ENCODE measurements at places on chromosomes 12 and 14. TPM values are rescaled to one million over a fixed set of nuclear protein-coding genes. Genes with fewer than 3 reads are reported as not detected.
A peak's percentile ranks its signal among the peaks of the same experiment; 100 is the strongest.

- no peak for DNase-seq
Observed at GRCh38 chr12:79020106-79020505, 155.5 kb downstream of the SYT1 start.

- DNase-seq: no peak
Observed at GRCh38 chr12:38890102-38890855, 15.1 kb downstream of the CPNE8 start.

The SDR39U1 gene
- polyA plus RNA-seq: 57.5 TPM

DNA sequence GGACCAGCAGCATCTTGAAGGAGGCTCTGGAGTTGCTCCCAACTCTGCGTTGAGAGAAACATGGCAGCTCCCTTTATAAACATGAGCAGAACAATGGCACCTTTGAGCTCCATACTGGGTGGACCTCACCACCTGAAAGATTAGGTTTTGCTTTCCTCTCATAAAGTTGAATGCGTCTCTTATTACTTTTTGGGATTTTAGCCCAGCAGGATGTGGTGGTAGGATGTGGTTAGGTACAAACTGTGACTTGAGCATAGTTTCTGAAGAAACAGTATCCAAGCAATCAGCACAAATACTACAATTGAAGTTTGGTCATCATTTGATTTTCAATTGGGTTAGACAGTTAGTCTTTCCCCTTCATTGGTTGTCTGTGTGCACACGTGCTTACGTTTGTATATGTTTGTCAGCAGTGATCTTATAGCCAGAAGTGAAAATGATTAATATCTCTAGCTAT, at the start of gene PRR4:
Gene PRR4, minus strand, starts transcription at position 51 of the 454 bp plus-strand sequence. Its CDS starts 38 bp downstream, at position 13.
- DNase-seq: no peak

The LRRK2 gene
- polyA plus RNA-seq: 20.5 TPM

DNA sequence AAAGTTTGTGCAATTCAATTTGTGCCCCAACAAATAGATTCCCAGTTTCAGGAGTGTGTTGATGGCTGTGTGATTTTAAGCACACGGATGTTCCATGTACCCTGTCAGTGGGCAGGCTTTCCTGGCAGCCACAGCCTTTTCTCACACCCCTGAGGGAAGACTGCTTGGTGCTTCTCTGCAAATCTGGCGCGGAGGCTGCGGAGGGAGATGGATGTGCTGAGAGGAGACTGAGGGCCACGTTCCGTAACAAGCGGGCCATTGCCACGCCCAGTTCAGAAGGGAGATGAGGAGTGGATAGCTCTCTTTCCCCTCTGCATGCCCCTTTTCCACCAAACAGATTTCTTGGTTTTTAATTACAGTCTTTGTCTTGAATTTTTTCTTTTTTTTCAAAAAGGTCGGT, 89.1 kb downstream of the BEGAIN start:
- DNase-seq: no peak

DNA sequence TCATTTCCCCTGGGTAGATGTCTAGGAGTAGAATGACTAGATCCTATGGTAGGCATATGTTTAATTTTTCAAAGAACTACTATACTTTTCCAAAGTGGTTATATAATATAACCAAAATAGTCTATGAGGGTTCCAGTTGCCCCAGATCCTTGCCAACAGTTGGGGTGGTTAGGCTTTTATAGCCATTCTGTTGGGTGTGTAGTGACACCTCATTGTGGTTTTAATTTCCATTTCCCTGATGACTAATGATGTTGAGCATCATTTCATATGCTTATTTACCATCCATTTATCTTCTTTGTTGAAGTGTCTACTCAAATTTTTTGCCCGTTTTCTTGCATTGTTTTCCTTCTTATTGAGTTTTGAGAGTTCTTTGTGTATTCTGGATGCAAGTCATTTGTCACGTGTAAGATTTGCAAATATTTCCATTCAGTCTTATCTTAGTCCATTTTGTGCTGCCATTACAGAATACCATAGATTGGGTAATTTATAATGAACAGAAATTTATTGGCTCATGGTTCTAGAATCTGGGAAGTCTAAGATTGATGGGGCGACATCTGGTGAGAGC, 4.7 kb downstream of the SYNE2 start:
- no peak for DNase-seq

The LTBP2 gene
- polyA plus RNA-seq: 3.3 TPM

DNA sequence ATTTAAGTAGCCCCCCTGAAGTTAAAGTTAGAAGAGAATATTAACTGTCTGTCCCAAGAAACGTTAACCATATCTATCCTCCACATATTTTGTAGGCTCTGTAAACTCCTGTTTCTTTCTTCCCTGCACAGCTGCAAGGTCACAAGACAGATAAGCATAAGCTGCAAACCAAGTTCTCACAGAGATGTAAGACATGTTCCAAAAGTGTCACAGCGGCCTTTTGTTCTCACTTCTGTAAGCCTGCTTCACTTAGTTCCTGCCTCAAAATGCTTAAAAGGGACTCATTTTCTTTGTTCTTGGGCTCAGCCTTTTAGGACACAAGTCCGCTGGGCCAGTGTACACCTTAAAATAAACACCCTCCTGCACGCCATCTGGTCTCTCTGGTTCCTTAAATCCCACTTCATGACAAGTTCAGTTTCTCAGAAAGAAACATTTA, 3.2 kb downstream of the RNASE1 start:
- DNase-seq: no peak

DNA sequence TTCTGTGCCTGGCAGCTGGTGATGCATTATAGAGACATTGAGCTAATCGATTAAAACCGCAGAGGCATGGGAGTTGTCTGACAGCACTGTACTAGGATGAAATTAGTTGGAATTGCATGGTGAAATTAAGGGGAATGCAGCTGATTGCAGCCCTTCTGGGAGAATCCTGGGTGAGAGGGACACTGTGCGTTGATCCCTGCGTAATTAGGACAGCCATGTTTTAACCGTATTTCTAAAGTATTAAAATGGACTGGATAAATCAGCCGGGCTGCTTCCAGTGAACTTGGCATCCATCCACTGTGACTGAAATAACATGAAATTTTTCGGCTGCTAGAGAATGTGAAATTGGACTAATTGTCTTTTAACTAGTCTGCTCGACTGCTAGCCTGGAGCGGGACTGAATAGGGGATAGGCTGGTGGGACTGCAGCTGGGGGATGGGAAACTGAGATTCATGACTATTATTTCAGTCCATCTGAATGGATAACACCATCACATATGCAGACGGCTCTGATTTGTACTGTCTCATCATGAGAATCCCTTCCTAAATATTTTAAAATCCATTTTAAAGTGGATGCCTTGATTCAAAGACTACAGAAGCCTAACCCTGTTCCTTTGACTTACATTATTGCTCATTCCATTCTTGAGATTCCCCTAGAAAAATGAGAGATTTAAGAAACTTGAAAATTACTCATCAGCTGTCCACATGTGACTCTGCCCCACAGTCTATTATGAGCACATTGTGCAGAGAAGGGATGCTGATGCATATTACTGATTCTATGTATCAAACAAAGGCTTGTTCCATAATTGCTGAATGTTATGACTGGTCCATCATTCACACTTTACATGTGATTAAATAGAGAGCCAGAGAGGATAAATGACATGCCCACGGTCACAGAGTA, 343.9 kb downstream of the NPAS3 start:
- DNase-seq: no peak

GRCh38 chr14:81625343-81625742, 91.7 kb upstream of the SEL1L start:
- peak; percentile 20 for DNase-seq

The PARPBP gene
- polyA plus RNA-seq: 15.9 TPM

DNA sequence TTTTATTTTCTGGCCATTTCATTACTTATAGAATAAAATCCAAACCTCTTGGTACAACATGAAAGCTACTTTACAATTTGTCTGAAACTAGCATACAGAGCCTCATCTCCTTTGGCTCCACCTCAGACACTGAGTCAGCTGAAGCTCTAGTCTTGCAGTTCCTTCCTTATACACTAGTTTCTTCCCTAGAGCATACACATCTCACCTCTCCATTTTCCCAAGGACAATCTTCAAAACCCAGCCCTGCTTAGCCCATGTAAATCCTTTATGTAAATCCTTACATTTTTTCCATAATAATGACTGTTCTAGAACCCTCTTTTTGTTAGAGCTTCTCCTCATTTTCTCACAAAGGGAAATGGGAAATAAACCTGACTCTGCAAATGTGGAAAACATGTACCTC, 463.4 kb downstream of the SLC16A7 start:
- DNase-seq: no peak

- no peak for DNase-seq
Observed at GRCh38 chr14:94019329-94019728, 6.8 kb upstream of the OTUB2 start.

- DNase-seq: peak; percentile 81
Observed at GRCh38 chr12:6869049-6870021, 2.0 kb downstream of the TPI1 start.

Measured in right renal pelvis (tissue), 4 donors.